GM19239 (cell line): ENCODE measurements at places on chromosomes 2 and 18.

DNA sequence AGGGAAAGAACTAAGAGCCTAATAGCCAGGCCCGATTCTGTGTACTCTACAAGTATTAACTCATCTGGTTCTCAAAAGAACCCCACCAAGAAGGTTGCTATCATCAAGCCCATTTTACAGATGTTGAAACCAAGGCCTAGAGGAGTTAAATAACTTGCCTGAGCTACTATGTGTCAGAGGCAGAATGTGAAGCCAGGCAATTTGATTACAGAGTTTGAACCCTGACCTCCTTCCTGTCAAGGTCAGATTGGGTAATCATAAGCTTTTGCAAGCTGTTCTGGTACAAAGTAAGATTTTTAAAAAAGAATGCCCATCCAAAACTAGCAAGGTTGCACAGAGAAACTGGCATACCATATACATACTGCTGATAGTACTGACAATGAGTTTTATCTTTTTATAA is 227.1 kb downstream of the HAUS1 start:
- DNase-seq = no peak

DNA sequence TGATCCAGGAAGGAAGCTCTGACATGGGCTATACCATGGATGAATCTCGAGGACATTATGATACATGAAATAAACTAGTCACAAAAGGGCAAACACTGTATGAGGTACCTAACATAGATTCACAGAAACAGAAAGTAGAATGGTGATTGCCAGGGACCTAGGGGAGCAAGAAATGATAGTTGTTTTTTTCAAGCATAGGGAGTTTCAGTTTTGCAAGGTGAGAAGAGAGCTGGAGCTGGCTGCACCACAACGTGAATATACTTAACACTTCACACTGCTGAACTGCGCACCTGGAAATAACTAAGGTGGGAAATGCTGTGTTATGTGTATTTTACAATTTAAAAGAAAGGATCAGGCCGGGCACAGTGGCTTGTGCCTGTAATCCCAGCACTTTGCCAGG is 13.2 kb upstream of the AGAP1 start:
- no peak for DNase-seq

DNA sequence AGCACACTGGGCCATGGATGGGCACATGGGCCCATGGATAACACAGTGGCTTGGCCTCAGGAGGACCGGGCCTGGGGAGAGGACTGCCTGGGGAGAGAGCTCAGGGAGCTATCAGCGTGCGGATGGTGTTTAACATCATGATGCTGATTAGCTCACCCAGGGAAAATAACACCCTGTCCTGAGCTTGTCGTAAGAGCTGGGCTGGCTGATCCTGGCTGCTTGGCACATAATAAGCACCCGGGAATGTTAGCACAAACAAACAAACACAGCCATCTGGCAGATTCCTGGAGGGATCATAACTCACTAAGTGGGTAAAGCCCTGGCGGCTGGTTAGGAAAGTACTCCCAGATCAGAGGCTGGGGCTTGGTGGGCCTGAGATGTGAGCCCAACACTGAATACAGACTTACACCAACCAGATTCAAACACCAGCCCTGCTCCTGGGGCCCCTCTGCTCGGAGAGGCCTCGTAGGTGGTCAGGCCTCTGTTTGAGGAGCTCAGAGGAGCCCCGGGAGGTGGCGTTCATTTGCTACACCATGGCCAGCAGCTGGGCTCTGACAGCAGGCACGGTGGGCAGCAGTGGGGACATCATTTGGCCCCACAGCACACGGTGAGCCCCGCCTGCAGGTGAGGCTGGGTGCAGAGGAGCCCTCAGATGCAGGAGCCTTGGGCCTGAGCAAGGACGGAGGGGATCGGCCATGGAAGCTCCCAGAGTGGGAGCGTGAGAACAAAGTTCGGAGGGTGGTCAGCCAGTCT is 193.4 kb upstream of the HDAC4 start:
- DNase-seq = no peak

DNA sequence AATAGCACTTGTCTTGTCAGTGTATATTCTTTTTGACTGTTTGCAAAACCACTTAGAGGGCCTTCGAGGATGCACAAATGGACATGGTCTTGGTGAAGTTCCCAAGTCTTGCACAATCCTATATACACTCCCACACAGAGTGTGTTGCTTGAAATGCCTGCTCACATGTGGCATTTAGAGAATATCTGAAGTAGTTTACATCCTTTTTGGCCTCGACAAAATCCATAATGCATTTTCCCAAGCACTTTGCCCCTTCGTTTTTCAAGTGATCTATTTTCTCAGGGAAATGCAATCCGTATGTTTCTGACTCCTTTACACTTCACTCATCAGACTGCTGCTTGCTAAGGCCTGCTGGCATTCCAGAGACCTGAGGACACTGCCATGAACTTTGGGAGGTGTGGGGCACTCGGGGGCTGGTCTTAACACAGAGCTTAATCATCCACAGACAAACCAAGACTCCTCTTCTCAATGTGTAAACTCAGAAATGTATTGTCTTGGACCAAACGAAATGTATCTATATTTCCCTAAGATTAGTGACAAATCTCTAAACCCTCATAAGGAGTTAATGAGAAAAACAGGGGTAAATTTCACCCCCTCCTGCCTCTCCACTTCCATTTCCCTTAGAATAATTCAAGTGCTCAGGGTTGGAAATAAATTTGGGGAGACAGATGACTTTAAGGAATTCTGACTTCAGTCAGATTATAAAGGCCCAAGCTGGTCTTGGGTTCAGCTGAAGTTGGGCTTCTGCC is 219.3 kb upstream of the APCDD1 start:
- DNase-seq = no peak
